Activated CD4-positive, alpha-beta T cell treated with anti-CD3 and anti-CD28 coated beads for 36 hours (primary cell): ENCODE measurements at places on chromosomes 13 and 19. TPM values are rescaled to one million over a fixed set of nuclear protein-coding genes. Genes with fewer than 3 reads are reported as not detected.

Gene SLITRK6
- not detected for total RNA-seq

DNA sequence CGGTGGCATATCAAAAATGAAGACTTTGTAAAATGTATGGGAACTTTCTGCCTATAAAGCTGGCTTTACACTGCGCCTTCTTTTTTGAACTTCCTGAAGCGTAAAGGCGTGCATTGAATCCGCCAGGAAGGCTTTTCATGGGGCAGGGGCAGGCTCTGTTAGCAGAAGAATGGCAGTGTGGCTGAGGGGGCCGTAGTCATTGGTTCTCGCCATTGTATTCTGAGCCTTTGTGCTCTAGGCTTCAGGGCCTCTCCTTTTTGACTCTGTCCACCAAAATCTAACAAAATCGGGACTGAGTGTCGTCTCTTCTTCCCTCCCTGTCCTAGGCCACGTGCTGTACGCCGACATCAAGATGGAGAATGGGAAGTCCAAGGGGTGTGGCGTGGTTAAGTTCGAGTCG lies 14.1 kb downstream of the PRAM1 start:
- peaks cover 32% of the 10 kb centered on the region for H3K4me1 ChIP-seq
- H3K27ac ChIP-seq, result peak overlapping the region; percentile 95
- no peak for DNase-seq
- no peaks in the 10 kb centered on the region for H3K27me3 ChIP-seq
- H3K4me3 ChIP-seq, result no peak overlapping the region

DNA sequence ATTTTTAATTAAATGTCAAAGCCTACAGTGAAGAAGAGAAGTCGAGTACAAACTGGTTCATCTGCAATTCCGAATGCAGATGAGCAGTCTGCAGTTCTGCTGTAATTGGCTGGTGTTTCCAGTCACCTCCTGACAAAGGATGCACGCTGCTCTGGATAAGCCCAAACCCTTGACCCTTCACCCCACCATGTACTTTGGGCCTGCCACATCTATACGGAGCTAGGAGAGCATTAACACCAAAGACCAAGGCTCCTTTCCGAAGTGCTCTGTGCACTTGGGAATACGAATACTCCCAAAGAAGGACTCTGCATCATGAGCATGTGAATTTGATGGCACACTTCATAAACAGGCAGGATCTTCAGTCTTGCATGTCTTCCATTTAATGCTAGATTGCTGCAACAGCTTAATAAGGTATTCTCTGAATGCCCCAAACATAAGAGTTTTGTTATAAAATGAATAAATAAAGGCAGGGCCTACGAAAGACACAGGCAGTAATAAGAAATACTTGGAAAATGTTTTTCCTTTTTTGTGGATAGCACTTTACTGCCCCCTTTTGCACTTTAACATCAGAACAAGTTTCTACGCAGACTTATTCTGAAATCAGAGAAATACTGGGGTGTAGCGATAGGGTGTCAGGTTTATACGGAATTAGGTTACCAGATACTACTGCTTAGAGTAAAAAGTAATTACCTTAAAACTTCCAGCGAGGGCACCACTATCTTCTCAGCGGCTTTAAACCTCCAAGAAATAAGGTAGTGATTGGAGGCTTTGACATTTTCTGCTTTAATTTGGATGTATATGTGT lies 15.0 kb downstream of the EFNB2 start:
- H3K4me1 ChIP-seq, result no peaks in the 10 kb centered on the region
- H3K27me3 ChIP-seq, result peaks cover 10% of the 10 kb centered on the region
- H3K36me3 ChIP-seq, result no peaks in the 10 kb centered on the region
- no peak overlapping the region for H3K27ac ChIP-seq
- H3K4me3 ChIP-seq, result no peak overlapping the region
- DNase-seq, result no peak

Gene ZBTB32
- total RNA-seq, result 265 TPM

Gene ZNF544
- total RNA-seq, result 38.5 TPM

Gene GAPDHS
- total RNA-seq, result not detected

DNA sequence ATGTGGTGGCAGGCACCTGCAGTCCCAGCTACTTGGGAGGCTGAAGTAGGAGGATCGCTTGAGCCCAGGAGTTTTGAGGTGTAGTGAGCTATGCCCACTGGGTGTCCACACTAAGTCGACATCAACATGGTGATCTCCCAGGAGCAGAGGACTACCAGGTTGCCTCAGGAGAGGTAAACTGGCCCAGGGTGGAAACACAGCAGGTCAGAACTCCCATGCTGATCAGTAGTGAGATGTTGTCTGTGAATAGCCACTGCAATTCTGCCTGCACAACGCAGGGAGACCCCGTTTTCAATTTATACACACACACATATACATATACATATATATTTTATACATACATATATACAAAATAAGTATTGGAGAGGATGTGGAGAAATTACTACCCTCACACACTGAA lies 2.1 kb upstream of the ZNF224 start:
- H3K4me1 ChIP-seq, result peaks cover 8% of the 10 kb centered on the region
- H3K27me3 ChIP-seq, result no peaks in the 10 kb centered on the region
- H3K27ac ChIP-seq, result no peak overlapping the region
- peaks cover 15% of the 10 kb centered on the region for H3K36me3 ChIP-seq
- H3K4me3 ChIP-seq, result no peak overlapping the region
- DNase-seq, result no peak

DNA sequence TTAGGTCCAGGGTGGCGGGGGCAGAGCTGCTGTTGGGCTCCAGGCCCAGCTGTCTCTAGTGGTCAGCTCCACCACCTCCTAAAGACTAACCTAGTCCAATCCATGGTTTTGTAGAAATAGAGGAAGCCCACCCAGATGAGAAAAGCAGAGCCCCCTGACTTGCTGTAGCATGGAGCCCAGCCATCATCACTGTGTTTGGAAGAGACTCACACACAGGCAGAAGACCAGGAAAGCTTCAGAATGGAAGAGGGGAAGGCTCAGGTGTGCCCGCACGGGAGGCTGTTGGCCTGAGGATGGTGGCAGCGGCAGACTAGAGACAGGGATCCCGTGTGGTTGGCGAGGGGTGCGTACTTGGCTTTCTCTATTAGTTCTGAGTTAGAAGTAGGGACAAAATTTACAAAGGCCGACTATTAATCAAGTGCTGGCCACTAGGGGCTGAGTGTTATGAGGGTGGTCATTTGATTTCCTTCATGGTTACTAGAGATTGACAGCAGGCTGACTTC lies 193.2 kb upstream of the SOX1 start:
- no peaks in the 10 kb centered on the region for H3K4me1 ChIP-seq
- no peak overlapping the region for H3K27ac ChIP-seq
- no peak for DNase-seq
- H3K36me3 ChIP-seq, result no peaks in the 10 kb centered on the region
- no peak overlapping the region for H3K4me3 ChIP-seq

Gene SLC25A41
- total RNA-seq, result 0.46 TPM

Gene MAG
- total RNA-seq, result 0.19 TPM

DNA sequence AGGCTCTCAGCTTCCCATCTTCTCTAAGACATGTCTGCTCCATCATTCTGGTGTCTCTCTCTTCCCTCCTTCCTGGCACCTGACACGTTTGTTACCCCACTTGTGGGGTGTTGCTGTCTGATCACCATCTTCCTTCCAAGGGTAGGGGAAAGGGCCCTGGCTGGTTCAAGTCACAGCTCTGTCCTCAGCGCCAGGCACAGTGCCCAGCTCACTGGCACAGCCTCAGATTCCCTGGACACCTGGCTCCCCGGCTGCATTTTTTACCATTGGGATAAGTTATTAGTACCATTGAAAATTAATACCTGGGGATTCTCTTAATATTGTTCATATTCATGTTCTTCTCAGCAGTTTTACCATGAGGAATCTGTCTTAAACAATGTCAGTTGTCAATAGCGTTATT lies 50.8 kb upstream of the LDLR start:
- peaks cover 6% of the 10 kb centered on the region for H3K4me1 ChIP-seq
- H3K27ac ChIP-seq, result no peak overlapping the region
- DNase-seq, result no peak
- peaks cover 36% of the 10 kb centered on the region for H3K36me3 ChIP-seq

GRCh38 chr13:74870865-74871264 lies 611.1 kb downstream of the TBC1D4 start:
- no peak for DNase-seq
- no peaks in the 10 kb centered on the region for H3K36me3 ChIP-seq
- no peaks in the 10 kb centered on the region for H3K27me3 ChIP-seq
- H3K4me3 ChIP-seq, result no peak overlapping the region
